ENCODE measurements at places on chromosomes 7 and 10.

GRCh38 chr7:41420421-41420820, 282.5 kb downstream of the INHBA start:
- no peaks in the 10 kb centered on the region for H3K36me3 ChIP-seq
- H3K4me1 ChIP-seq, result no peaks in the 10 kb centered on the region
- no peak overlapping the region for H3K4me3 ChIP-seq
- H3K27ac ChIP-seq, result no peak overlapping the region
- no peak for DNase-seq

- H3K4me1 ChIP-seq, result peaks cover 13% of the 10 kb centered on the region
- no peaks in the 10 kb centered on the region for H3K27me3 ChIP-seq
- H3K27ac ChIP-seq, result peak overlapping the region; percentile 70
- peaks cover 14% of the 10 kb centered on the region for H3K36me3 ChIP-seq
- DNase-seq, result no peak
Observed at GRCh38 chr7:123538897-123539296, 4.5 kb upstream of the IQUB start.

DNA sequence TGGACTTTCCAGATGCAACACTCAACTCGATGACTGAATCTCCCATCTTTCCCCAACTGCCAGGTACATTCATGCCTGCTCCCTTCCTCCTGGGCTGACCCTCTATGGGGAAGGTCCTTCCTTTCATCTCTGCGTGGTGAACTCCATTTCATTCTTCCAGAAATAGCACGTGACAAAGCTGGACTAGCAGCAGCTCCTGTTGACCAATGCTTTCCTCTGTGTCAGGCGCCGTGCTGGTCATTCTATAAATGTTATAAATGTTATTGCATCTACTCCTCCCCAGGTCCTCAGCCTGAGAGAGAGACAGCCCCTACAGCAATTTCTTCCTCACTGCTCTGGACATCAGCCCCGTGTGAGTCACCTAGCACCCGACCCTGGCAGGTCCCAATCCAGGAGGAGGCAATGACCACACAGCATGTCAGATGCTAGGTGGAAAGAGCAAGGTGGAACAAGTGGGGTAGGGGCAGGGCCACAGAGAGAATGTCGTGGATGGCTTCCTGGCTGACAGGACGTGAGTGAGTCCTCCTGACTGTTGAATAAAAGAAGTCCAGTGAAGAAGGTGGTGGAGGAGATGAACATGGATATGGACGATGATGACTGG, 178.1 kb downstream of the ADAM12 start:
- no peak overlapping the region for H3K27ac ChIP-seq
- H3K4me3 ChIP-seq, result no peak overlapping the region
- H3K4me1 ChIP-seq, result no peaks in the 10 kb centered on the region
- peaks cover 4% of the 10 kb centered on the region for H3K36me3 ChIP-seq
- H3K27me3 ChIP-seq, result no peaks in the 10 kb centered on the region
- no peak for DNase-seq

GRCh38 chr10:106053061-106053460, 1111.4 kb downstream of the SORCS1 start:
- H3K4me1 ChIP-seq, result no peaks in the 10 kb centered on the region
- DNase-seq, result no peak
- no peak overlapping the region for H3K27ac ChIP-seq

DNA sequence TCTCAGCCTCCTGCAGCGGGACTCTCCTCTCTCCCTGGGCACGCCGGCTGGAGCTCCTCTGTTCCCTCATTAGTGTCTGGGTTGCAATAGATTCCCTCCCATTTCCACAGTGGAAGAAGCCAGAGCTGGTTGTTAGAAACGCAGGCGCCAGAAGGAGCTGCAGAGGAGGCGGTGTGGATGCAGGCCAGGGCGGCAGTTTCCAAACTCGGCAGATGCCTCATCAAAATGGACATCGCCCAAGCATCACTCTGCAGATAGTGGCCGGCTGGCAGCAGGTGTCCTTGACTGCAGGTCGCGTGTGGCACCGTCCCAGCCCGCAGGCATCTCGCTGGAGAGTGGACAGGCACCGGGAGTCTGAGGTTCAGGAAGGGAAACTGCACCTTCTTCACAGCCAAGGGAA, 201.8 kb downstream of the TCERG1L start:
- no peak overlapping the region for H3K27ac ChIP-seq
- no peaks in the 10 kb centered on the region for H3K36me3 ChIP-seq
- H3K4me3 ChIP-seq, result no peak overlapping the region

- H3K4me3 ChIP-seq, result no peak overlapping the region
- no peaks in the 10 kb centered on the region for H3K27me3 ChIP-seq
- DNase-seq, result no peak
- H3K27ac ChIP-seq, result no peak overlapping the region
Observed at GRCh38 chr7:47376991-47377616, 204.8 kb downstream of the TNS3 start.

DNA sequence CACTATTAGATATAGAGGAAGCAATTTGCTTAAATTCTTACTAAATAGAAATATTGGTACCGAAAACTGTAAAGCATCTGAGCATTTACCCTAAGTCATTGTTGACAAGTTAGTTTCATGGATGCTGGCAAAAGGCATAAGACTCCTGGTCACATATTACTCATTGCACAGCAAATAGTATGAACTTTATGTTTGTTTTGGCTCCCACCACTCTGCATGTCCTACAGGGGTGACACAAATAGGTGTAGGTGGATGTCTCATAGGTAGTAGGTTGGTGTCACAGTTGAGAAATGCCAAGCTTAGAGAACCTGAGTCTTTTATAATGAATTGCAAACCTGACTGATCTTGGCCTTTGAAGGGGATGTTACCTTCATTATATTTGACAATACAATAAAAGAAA, 199.6 kb upstream of the SEMA3D start:
- no peaks in the 10 kb centered on the region for H3K27me3 ChIP-seq
- no peak overlapping the region for H3K4me3 ChIP-seq
- no peaks in the 10 kb centered on the region for H3K4me1 ChIP-seq
- no peaks in the 10 kb centered on the region for H3K36me3 ChIP-seq

GRCh38 chr7:59079-60016, 133.0 kb upstream of the FAM20C start:
- no peaks in the 10 kb centered on the region for H3K4me1 ChIP-seq
- H3K27ac ChIP-seq, result no peak overlapping the region
- DNase-seq, result no peak
- H3K36me3 ChIP-seq, result no peaks in the 10 kb centered on the region
- H3K27me3 ChIP-seq, result peaks cover 43% of the 10 kb centered on the region
- H3K4me3 ChIP-seq, result no peak overlapping the region

- DNase-seq, result no peak
- no peaks in the 10 kb centered on the region for H3K27me3 ChIP-seq
- H3K4me1 ChIP-seq, result no peaks in the 10 kb centered on the region
- H3K36me3 ChIP-seq, result no peaks in the 10 kb centered on the region
- H3K27ac ChIP-seq, result no peak overlapping the region
Observed at GRCh38 chr7:137081321-137082093, 213.1 kb downstream of the CHRM2 start.

DNA sequence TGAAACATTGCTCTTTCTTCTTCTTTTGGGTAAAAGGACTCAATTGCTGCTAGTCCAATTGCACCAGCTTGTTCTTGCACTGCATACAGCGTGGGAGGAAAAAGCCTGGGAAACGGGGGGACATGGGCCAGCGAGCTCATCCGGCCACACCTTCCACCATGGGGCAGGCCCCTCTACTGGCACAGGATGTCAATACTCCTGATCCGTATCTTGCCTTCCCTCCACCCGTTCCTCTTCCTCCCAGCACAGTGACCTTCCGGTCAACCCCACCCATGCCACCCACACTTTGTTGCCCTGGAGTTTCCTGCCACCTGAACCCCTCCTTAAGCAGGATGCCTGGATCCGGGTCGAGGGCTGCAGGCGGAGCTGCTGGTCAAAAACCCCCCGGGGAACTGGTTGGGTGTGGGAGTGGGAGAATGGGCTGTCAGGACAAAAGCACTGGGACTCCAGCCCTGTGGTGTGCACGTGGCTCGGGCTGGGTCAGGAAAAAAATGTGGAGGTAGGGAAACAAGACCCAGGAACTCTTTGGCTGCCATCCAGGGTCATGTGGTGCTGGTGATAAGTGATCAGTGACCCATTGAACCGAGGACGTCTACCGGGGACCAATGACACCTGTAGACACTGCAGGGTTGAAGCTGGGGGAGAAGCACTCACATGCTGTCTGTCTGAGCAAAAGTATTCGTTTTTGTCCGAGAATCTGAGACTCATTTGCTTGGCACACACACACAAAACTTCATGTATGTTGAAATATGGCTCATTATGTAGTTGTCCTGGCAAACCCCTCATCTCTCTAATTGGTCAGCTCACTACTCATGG, 8.1 kb downstream of the IL2RA start:
- peak overlapping the region; percentile 29 for H3K4me3 ChIP-seq
- peaks cover 17% of the 10 kb centered on the region for H3K36me3 ChIP-seq
- H3K27me3 ChIP-seq, result no peaks in the 10 kb centered on the region
- H3K27ac ChIP-seq, result peak overlapping the region; percentile 96

GRCh38 chr10:95241533-95241932, 47.5 kb downstream of the ACSM6 start:
- no peak overlapping the region for H3K4me3 ChIP-seq
- no peaks in the 10 kb centered on the region for H3K27me3 ChIP-seq
- peaks cover 9% of the 10 kb centered on the region for H3K36me3 ChIP-seq
- no peak for DNase-seq
- no peaks in the 10 kb centered on the region for H3K4me1 ChIP-seq

- H3K4me3 ChIP-seq, result no peak overlapping the region
- H3K4me1 ChIP-seq, result peaks cover 59% of the 10 kb centered on the region
- H3K27me3 ChIP-seq, result no peaks in the 10 kb centered on the region
Observed at GRCh38 chr7:130966246-130967009, 232.4 kb upstream of the KLF14 start.

DNA sequence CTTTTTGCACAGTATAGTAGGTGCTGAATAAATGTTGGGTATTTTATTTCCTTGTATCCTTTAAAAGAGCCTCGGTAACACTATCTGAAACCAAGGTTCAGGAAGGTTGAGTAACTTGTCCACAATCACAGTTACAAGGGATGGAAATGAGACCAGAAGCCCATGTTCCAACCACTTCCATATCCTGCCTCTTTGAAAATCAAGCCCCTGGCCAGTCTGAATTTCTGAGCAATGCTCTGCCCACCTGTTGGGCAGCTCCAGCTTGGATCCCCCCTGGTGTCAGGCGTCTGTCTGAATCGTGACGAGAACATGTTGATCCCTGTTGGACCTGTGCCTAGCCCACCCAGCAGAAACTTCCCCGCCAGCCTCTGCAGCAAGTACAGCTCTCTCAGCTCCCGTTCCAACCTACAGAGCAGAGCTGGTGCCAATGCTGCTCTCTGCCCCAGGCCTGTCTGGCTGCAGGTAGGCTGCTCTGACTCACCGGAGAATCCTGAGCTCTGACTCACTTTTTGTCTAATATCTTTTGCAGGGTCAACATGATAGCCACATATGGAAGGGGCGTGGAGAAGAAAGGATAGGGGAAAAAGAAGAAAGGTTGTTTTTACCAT, 595.5 kb downstream of the INHBA start:
- DNase-seq, result no peak
- no peak overlapping the region for H3K4me3 ChIP-seq
- no peaks in the 10 kb centered on the region for H3K36me3 ChIP-seq
- H3K4me1 ChIP-seq, result no peaks in the 10 kb centered on the region
- H3K27me3 ChIP-seq, result no peaks in the 10 kb centered on the region

DNA sequence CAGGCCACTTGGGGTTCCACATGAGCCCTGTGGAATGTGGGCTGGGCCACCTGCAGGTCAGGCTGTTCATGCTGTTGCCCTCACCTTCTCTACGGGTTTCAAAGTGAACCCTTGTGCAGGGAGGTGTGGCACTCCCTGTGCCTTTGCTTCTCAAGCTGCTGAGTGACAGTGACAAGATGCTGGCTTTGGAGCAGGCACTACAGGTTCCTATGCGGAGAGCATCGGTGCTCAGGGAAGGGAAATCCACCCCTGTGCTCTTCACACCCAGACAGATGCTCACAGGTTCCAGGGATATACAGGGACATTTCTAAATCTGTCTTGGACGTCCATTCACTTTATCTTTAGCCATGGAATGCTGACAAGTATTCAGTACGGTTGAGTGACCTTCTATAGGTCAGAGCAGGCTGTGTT, 1005.0 kb downstream of the LRMDA start:
- H3K4me1 ChIP-seq, result no peaks in the 10 kb centered on the region
- H3K27ac ChIP-seq, result no peak overlapping the region
- no peaks in the 10 kb centered on the region for H3K36me3 ChIP-seq
- DNase-seq, result no peak
- no peaks in the 10 kb centered on the region for H3K27me3 ChIP-seq

DNA sequence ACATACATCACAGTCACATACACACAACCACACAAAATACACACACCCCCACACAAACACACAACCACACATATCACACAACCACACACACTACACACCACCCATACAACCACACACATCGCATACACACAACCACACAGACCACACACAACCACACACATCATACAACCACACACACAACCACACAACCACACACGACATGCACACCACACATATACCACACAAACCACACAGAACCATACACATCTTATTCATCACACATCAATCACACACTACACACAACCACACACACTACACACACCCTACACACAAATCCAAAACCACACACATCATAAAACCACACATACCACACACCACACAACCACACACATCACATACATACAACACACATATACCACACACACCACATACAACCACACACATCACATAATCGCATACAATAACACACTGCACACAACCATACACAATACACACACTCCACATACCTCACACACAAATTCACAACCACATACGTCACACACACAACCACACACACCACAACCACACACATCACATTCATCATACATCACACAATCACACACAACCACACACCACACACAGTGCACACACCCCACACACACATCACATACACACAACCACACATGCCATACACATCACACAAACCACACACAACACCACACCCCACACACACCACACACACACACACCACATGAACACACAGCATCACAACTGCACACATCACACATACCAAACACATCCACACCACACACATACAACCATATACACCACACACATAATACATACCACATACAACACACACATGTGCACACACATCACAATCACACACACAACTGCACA, 30.4 kb downstream of the GPRIN2 start:
- no peaks in the 10 kb centered on the region for H3K27me3 ChIP-seq
- H3K36me3 ChIP-seq, result no peaks in the 10 kb centered on the region
- DNase-seq, result no peak
- no peak overlapping the region for H3K4me3 ChIP-seq
- no peaks in the 10 kb centered on the region for H3K4me1 ChIP-seq

- H3K27ac ChIP-seq, result no peak overlapping the region
- no peak for DNase-seq
- H3K27me3 ChIP-seq, result no peaks in the 10 kb centered on the region
- peaks cover 2% of the 10 kb centered on the region for H3K36me3 ChIP-seq
Observed at GRCh38 chr7:57245206-57245605, 113.0 kb upstream of the ZNF479 start.

- H3K27ac ChIP-seq, result no peak overlapping the region
- no peaks in the 10 kb centered on the region for H3K4me1 ChIP-seq
- H3K36me3 ChIP-seq, result no peaks in the 10 kb centered on the region
- H3K27me3 ChIP-seq, result no peaks in the 10 kb centered on the region
- no peak for DNase-seq
Observed at GRCh38 chr7:49821181-49821580, 47.7 kb downstream of the VWC2 start.
